H7 (cell line): ENCODE measurements at places on chromosomes 7 and 10. TPM values are rescaled to one million over a fixed set of nuclear protein-coding genes. Genes with fewer than 3 reads are reported as not detected.

The AASS gene
- total RNA-seq: 28.0 and 37.6 TPM in 2 replicates

DNA sequence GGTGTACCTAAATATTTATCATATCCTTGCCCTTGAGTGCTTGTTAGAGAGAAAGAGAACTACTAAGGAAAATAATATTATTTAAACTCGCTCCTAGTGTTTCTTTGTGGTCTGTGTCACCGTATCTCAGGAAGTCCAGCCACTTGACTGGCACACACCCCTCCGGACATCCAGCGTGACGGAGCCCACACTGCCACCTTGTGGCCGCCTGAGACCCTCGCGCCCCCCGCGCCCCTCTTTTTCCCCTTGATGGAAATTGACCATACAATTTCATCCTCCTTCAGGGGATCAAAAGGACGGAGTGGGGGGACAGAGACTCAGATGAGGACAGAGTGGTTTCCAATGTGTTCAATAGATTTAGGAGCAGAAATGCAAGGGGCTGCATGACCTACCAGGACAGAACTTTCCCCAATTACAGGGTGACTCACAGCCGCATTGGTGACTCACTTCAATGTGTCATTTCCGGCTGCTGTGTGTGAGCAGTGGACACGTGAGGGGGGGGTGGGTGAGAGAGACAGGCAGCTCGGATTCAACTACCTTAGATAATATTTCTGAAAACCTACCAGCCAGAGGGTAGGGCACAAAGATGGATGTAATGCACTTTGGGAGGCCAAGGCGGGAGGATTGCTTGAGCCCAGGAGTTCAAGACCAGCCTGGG is 11.4 kb downstream of the SERPINE1 start:
- peak; percentile 85 for DNase-seq

DNA sequence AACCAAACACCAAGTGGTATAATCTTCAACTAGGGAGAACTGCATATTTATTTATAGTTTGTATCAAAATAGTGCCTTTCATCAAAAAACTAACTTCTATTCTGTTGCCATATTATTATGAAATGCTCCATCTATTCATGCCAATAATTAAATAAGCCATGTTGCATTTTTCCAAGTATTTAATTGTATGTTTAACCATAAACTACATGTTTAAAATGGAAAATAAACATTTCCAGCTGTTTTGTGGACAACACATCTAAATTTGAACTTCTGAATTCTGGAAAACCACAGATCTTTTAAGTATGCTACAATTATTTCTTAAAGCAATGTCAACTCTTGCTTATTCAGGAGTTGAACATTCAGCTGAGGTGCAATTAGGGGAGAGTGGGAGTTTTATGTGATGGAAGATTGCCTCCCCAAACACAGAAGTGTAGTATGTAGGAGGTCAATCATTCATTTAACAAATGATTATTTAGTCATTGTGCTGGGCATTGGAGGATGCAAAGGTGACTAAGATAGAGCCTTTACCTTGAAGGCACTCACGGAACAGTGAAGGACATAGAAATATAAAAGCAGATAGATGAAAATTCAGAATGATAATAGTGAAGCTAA is 80.7 kb upstream of the PPP1R3C start:
- DNase-seq: no peak

DNA sequence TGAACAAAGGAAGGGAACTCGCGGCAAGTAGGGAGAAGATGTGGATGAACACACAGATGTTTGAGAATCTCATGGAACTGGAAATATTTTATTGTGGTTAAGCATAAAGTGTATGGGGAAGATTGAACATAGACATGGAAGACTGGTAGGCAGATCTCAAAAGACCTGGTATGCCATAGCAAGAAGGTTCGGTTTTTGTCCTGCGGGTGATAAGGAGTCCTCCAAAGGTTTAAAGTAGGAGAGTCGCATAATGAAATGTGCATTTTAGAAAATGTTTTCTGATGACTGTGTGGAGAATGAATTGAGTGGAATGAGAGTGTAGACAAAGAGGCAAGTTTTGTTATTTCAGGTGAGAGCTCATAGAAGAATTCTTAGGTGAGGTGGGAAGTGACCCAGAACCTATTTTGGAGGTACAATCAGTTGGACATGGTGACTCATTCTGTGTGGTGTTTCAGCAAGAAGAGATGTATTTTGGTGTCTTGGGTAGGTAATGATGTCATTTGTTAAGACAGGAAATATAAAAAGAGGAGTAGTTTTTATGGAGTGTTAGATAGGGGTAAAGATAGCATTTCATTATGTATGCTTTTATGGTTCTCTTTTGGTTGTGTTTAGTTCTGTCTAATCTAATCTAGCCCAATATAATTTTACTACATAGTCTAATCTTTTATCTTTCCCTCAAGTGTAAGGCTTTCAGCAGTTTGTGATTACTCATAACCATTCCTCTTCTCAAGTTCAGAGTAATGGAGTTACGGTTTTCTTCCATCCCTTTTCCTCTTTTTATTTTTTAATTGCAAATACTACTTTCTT is 239.2 kb downstream of the EXOC4 start:
- DNase-seq: no peak

DNA sequence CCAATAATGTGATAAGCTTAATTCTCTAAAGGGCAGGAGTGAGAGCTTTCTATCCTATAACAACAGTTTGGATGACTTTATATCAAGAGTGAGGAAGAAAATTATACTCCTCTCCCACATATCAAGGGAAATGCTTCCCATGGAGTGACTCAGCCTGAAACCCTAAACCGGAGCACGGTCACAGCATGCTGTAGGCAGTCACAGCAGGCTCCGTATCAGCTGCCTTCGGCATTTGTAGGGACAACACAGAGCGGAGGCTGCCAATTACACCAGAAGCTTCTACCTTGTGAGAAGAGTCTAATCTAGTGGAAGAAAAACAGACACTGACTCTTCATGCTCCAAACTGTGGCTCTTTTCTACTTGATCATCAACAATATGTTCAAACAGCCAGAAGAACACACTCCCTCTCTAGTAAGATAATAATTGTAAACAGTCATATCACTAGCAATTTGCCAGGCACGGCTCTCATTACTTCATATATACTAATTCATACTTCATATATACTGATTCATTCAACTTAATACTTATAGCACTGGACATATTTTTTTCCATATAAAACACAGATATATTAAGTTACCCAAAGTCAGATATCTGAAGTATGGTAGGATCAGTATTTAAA is 65.9 kb downstream of the DGKB start:
- peak; percentile 56 for DNase-seq

- no peak for DNase-seq
Measured at GRCh38 chr7:149713731-149714068, 59.7 kb downstream of the ZNF467 start.
